GM12865 (cell line): ENCODE measurements at places on chromosomes 3 and 15.

DNA sequence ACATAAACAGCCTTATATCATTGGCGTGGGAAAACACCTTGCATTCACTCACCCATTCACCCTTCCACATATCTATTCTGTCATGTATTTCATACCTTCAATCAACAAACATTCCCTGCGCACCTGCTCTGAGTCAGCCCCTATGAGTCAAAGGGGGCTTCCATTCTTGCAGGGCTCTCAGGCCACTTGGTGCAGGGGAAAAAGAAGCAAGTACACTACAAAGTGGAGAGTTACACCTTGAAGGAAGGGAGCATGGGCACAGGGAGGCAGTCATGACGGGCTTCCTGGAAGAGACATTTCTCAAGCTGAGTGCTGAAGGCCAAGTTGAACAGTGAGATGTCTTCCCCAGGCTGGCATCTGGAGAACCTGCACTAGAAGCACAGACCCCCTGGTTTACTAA, 4.6 kb upstream of the AMOTL2 start:
- peak; percentile 20 for DNase-seq

- DNase-seq, result no peak
These were observed 760.1 kb upstream of the NECTIN3 start for GRCh38 chr3:110311541-110311940.

DNA sequence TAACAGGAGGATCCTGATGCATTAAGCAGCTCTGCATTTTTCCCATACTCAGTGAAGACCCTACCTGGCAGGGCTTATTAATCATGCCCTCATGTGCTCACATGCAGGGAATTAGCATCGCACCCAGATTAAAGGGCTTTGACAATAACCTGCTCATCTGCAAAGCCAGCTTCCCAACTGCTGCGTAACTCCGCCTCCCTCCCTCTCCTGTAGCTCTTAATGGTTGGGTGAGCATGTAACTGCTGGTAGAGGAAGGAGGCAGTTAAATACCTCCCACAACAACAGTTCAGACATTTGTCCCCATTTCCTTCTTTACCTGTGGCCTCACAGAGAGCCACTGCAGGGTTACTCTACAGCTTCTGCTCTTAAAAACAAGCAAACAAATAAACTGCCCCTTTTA, 203.6 kb upstream of the WNT5A start:
- DNase-seq, result peak; percentile 63

- DNase-seq, result no peak
These were observed 68.6 kb downstream of the ST6GAL1 start for GRCh38 chr3:186998937-186999368.

DNA sequence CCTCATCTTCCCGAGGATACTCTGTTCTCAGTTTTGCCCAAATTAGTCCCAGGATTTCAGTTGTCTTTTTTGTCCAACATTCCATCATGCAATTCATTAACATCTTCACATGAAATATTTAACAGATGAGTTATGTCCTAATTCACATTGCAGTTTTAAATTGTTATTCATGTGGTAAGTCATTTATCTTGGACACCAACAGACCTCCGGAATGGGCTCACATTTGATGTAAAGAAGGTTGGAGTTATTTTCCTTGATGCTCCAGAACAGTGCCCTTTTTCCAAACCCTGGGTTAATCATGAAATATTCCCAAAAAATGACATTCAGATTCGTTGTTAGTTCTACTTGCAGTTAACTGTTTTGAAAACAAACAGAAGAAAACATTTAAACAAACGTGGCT, 32.8 kb upstream of the LRTM1 start:
- DNase-seq, result no peak
